ENCODE measurements at places on chromosomes 3 and 15. TPM values are rescaled to one million over a fixed set of nuclear protein-coding genes. Genes with fewer than 3 reads are reported as not detected.

Gene CTXN2
- polyA plus RNA-seq = 0.90 TPM

DNA sequence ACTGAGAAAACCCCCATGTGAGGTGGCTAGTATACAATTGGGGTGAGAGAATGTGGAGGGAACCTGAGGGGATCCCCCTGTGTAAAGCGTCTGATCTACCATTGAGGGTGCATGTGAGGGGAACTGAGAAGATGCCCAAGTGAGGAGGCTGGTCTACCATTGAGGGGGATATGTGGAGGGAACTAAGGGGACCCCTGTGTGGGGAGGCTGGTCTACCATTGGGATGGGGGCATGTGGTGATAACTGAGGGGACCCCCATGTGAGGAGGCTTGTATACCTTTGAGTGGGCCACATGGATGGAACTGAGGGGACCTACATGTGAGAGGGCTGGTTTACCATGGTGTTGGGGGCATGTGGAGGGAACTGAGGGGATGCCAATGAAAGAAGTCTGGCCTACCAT lies 160.8 kb downstream of the FBLN2 start:
- DNase-seq = no peak

Gene OXSR1
- polyA plus RNA-seq = 13.8 TPM

- no peak for DNase-seq
These were observed 46.5 kb downstream of the PTPN9 start for GRCh38 chr15:75532413-75533250.

Gene MEX3B
- polyA plus RNA-seq = 15.7 TPM

DNA sequence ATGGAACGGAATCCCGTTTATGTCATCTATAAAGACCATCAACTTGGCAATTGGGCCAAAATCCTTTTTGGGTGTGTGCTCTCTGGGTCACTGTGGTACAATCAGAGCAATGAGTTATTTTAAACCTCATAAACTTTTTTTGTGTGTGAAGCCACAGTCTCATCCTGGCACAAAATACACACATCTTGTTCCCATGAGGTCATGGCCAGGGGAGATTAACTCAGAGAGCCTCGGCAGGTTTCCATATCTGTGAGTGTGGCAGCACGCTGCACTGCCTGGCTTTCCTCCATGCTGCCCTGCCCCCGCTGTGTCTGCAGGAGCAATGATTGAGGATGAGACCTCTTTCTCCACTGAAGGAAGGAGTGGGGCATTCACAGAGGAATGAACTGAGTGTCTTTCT lies 54.0 kb upstream of the DLG1 start:
- DNase-seq = no peak

Gene CCR9
- polyA plus RNA-seq = 0.25 TPM

DNA sequence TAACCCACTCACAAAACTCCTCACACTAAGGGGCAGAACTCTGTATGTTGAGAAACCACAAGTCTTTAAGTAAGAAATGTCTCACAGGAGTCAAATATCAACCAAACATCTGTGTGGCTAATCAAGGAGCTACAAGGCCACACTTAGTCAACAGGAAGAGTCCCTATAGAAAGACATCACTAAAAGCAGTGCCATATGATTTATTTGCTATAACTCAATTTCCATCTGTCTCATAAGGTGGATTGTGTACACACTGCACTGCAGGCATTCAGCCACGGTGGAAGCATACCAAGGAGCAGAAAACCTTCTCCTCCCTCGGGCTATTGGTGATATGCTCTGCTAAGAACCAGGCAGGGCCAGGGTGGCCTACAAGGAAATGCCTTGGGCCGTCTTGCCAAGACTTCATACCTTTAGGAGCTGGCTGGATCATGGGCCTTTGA lies 197.6 kb upstream of the CFAP20DC start:
- peak; percentile 12 for DNase-seq

Gene PRSS50
- not detected for polyA plus RNA-seq

Gene SCN11A
- polyA plus RNA-seq = not detected

Gene SAMD7
- not detected for polyA plus RNA-seq

Gene CPEB1
- 13.5 TPM for polyA plus RNA-seq

DNA sequence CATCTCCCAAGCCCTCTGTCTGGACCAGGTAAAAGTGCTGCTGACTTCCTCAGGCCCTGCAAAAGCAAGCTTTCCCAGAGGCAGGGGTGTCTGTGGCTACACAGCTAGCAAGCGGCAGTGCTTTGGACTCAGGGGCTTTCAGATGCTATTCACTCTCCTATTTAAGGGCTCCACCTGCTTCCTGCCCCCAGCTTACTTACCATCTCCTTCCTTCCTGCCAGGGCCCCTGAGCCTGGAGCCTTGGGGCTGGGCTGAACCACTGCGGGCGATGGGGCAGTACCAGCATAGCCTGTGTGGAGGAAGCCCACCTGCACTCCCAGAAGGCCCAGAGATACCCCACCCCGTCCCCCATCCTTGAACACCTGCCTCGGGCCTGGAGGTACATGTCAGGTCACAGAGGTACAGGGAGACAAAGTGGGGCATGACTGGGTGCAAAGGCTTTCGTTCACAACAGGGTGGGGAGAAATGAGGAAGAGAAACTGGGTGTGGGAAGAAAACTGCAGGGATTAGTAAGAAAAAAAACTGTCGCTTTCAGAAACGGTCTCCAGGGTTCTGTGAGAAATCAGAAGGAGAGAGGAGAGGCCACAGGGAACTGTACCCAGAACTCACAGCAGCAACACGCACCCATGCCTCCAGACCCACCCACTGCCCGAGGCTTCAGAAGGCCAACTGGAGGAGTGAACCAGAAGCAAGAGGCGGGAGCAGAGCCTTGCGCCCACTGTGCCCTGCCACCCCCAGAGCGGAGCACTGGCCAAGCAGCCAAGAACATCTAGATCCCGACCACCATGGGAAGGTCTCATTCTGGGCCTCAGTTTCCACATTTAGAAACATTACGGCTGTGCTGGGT lies 49.5 kb downstream of the CCDC12 start:
- DNase-seq = no peak

Gene MESP1
- 17.5 TPM for polyA plus RNA-seq

DNA sequence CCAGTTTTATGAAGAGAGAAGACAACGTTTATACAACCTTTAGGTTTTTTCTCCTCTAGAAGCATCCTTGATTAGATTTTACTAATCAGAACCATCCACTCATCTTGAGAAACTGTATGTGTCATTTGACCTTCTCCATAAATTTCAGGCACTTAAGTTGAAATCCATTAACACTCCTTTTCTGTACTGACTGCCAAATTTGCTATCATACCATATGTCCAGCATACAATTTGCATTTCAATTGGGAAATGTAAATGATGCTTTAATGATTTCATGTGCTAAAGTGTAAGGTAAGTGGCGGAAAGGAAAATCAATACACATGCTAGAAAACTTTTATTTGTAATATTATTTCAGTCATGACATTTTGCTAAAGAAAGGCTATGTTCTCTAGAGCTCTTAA lies 731.6 kb downstream of the GBE1 start:
- peak; percentile 78 for DNase-seq

DNA sequence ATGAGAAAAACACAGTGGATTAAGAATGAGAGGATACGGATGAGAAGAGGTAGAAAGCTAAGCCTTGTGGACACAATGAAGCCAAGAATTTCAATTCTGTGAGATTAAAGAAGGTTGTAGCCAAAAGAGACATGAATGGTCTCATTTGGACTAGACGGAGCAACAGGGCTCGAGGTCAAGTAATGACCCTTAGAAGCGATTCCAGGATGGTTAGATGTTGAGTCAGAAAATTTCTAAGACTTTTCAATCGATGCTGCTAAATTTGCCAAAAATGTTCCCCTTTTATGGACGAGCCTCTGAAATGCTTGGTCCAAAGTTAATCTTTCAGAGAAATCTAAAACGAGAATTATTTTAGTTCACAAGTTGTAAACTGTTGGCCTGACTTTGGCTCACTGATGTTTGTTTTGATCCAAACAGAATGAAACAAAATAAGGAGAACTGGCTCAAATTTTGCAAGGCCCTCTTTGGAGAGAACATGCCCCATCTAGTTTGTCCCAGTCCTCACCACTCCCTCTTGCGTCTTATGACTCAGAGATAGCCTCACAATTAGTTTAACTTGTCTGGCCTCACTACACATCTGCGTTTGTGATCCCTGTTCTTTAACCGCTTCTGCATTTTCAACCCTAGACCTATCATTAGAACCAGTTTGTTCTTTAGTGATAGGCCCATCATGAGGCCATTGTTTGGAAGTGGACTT lies 235.5 kb downstream of the PDZRN3 start:
- no peak for DNase-seq

Gene TJP1
- 27.9 TPM for polyA plus RNA-seq

DNA sequence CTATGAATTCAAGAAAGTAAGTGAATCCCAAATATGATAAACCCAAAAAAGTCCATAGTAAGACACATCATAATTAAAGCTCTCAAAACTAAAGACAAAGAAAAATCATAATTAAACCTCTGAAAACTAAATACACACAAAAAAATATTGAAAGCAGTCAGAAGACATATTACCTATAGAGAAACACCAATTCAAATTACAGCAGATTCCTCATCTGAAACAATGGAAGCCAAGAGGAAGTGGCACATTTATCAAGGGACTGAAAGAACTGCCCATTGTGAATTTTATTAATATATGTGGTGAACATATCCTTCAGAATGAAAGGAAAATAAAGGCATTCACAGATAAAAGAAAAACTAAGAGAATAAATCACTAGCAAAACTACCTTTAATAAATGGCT lies 128.2 kb downstream of the SCAPER start:
- no peak for DNase-seq

DNA sequence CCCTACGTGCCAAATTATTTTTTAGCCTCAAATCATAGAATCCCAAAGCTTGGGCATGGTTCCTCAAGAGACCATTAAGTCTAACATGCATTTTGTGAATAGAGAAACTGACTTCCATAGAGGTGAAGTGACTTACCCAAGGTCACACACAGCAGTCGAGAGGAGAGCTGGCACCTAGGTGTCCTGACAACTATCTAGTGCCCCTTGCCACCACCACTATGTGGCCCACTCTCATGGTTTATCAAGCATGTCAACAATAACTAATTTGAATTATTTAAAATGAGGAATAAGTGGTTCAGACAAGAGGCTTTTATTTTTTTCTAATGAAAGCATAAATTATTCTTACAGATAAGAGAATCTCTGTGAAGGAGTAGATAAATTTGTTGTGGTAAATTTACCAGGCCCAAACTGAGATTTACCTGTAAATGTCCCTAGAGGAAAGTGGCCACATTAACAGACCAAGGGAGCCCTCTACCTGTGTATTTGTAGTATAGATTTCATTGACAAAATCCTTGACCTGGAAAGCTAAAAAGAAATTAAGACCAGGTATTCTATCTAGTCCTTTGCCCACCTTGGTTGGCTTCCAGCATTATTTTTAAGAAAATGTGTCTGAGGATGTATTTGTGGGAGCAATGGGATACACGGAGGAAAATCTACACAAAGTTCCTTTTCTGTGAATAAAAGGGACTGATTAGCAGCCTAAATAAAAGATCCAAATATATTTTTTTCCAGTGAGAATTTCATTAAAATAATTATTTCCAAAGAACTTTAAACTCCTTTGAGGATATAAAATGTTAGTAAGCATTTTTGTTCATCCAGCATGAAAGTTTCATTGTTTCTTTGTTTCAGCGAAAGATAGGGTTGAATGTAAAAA lies 49.1 kb downstream of the IQCH start:
- DNase-seq = peak; percentile 60

Gene CD86
- 1.2 TPM for polyA plus RNA-seq

GRCh38 chr3:192515664-192516045 lies 211.7 kb downstream of the FGF12 start:
- no peak for DNase-seq

DNA sequence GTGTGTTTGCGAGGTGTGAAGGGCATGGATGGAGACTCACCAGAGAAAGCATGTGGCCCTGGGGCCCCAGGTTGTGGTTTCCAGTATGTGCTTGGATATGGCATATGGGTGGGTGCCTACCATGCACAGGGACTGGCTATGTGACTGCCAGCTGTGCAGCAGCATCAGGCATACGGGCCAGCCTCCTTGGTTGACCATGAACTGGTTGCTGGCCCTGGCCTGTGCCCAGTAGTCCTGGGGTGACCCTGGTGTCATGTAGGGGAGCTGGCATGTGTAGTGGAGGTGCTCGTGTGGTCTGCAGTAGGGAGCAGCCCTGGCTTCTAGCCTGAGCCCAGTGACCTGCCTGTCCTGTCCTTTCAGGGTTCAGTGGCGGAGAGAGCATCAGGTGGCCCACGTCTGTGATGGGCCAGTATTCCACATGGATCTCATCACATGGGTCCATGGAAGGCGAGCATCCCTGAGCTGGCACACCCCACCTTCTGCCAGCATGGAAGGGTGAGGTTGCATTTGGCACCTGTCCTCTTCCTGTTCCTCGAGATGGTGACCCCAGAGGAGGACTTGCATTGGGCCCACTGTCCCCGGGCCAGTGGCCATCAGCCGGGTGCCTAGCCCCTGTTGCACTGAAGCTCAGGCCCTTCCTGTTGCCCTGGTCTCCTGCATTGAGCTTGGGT lies 228.9 kb downstream of the SNRPN start:
- DNase-seq = no peak

Gene SPINK8
- 1.4 TPM for polyA plus RNA-seq

DNA sequence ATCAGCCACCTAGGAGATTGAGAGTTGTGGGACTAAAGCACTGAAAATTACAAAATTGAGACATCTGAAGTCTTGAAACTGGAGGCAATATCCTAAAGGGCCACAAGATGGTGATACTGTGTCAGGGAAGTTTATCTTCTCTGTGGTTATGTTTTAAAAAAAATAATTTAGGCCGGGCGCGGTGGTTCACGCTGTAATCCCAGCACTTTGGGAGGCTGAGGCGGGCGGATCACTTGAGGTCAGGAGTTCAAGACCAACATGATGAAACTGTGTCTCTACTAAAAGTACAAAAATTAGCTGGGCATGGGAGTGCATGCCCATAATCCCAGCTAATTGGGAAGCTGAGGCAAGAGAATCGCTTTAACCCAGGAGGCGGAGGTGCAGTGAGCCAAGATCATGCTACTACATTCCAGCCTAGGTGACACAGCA lies 17.9 kb upstream of the NIT2 start:
- peak; percentile 79 for DNase-seq

DNA sequence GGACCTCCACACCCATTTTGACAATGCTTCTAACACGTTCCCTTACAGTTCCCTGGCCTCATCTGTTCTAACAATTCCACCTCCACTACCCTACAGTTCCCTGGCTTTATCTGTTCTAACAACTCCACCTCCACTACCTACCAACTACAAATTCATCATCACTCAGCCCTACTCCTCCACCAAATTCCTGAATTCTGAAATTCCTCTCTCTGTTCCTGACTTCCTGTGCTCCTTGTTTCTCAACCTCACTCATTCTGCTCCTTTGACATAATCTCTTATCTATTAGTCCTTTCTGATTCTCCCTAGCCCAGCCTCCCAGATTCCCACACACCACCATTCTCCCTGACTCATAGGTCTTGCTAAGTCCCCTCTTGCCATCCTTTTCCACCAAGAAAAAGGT lies 22.5 kb downstream of the UPK1B start:
- no peak for DNase-seq

Gene ADAMTS7
- 0.97 TPM for polyA plus RNA-seq

DNA sequence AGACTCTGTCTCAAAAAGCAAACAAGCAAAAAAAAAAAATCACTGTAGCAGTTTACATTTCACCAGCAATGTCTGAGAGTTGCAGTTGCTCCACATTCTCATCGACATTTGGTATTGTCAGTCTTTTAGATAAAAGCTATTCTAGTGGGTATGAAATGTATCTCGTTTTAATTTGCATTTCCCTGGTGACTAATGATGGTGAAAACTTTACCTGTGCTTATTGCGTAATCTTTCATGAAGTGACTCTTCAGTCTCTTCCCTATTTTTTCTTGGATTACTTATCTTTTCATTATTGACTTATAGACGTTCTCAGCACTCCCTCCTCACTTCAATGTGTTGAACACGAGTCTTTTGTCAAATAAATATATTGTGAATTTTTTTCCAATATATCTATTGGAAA lies 37.2 kb upstream of the CLSTN2 start:
- no peak for DNase-seq

Gene DYNC1LI1
- polyA plus RNA-seq = 27.4 TPM

Gene GOLGA6A
- not detected for polyA plus RNA-seq

Gene ADPGK
- 19.4 TPM for polyA plus RNA-seq

Gene SKOR1
- polyA plus RNA-seq = 0.49 TPM
